ENCODE measurements at places on chromosomes 7 and 10. TPM values are rescaled to one million over a fixed set of nuclear protein-coding genes. Genes with fewer than 3 reads are reported as not detected.

- DNase-seq: no peak
These were observed 207.6 kb upstream of the KLF14 start for GRCh38 chr7:130941322-130942210.

Gene TET1
- 4.8 TPM for total RNA-seq

- no peak for DNase-seq
These were observed 116.5 kb downstream of the ATXN7L1 start for GRCh38 chr7:105759670-105760550.

Gene CUBN
- 2.4 TPM for total RNA-seq

DNA sequence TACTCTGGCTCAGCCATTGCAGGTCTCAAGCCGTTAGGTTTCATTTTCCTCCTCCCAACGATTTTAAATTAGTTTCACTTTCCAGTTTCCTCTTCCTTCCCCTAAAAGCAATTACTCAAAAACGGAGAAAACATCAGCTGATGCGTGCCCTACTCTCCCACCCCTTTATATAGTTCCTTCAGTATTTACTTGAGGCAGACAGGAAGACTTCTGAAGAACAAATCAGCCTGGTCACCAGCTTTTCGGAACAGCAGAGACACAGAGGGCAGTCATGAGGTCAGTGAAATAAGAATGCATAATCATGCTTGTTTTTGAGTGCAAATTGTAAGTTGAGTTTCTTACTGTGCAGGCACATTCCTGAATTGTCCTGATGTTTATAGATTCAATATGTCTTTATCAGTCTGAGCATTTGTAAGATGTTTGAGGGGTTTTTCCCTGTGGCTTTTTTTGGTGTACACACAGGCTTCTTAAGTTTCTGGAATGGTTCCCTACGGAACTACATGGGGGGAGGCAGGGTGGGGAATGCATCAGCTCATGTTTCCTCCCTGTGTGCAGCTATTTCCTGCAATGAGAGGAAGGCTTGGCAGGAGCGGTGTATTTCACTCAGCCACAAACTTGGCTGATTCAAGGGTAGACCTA, at the start of gene IFIT3:
IFIT3 (plus strand) TSS at position 195 of the 639 bp plus-strand sequence; CDS start at position 272, 77 bp downstream.
- DNase-seq: peak; percentile 67

Gene ACTL6B
- total RNA-seq: not detected

DNA sequence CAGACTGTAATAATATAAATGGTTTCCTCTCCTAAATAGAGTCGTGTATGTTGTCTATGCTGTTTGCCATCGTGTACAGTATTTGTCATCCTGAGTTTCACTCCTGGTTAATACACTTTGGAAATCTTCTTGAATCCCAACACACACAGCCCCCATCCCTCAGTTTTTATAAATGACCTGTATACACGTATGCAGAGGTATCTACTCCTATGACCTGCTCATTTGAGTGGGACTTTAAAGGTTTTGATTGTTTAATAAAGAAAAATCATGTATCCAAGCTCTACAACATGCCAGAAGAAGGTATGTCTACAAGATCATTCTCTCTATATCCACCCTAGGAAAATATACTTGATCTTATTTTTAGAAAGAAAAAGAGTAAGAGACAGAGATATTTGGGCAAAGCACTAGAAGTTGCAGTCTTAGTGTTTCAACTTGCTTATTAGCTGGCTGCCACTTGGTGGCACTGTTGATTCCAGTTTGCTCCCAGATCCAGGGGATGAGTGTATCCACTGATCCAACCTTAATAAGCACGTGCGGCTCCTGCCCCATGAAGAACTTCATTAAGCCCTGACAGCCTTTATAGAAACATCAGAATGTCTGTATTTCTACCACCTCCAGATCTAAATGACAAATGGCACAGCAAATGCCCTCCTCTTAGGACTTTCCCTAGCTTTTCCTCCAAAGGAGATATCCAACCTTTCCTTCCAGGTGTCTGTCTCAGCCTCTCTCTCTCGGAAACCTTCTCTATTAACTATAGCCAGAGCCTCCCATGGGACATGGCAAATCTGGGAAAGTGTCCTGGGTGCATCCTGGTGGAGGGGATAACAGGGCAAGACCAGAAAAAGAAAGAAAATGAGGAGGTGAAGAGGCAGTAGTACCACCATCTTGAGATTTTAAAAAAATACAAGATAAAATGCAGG, 181.6 kb upstream of the NEBL start:
- peak; percentile 68 for DNase-seq

- no peak for DNase-seq
These were observed 2.9 kb upstream of the MLLT10 start for GRCh38 chr10:21531164-21531563.

GRCh38 chr10:47094636-47095035, 183.4 kb downstream of the PTPN20 start:
- DNase-seq: peak; percentile 23

DNA sequence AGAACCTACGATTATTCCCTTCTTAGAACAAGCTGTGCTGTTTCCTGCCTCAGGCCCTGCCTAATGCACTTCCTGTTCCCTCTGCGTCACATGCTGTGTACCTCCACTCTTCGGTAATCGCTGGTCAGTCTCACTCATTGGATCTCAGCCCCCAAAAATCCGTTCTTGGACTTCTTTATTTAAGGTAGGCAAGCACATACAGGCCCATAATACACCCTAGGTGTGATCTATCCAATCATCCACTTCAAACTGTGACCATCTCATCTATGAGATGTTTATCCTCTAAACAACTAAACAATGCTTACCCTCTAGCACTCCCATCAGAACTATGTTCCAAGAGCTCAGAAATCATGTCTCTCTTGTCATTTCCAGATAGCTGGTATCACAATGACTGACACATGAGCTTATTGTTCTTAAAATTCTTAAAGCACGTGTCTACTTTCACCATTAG, 83.9 kb downstream of the CADPS2 start:
- no peak for DNase-seq

GRCh38 chr10:76778914-76779795, 858.5 kb downstream of the KCNMA1 start:
- no peak for DNase-seq

GRCh38 chr10:72122221-72122620, 33.9 kb upstream of the SPOCK2 start:
- no peak for DNase-seq

Gene HKDC1
- 0.10 TPM for total RNA-seq

- DNase-seq: no peak
These were observed 52.5 kb upstream of the VKORC1L1 start for GRCh38 chr7:65820287-65820950.

GRCh38 chr10:9230625-9231024, 1176.1 kb downstream of the GATA3 start:
- no peak for DNase-seq

DNA sequence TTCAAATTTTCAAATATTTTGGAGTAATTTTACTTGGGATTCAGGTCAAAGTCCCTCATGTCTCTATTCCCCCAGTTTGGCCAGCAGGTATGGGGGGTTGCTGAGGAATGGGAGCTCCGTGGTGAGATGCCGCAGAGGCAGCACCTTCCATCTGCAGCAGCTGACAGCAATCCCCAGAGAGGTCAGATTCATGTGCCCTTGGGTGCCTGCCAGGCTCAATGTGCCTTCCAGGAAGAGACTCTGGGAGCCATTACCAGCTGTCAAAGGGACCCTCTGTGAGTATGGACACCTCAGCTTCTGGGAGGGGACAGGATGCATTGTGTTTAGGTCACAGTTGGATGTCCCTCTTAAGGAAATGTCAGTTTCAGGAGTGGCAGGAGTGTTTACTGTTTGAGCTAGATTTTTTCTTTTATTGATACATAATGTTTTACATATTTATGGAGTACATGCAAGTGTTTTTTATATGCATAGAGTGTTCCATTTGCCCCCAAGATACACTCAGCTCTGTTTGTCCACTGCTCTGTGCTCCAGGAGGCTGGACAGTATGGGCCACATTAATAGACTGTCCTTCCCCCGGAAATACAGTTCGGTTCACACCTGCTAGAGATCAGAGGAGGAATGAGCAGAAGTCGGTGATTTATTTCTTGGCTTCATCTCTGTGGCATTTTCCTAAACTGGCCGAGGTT, 75.3 kb upstream of the GRB10 start:
- no peak for DNase-seq

- no peak for DNase-seq
These were observed 45.3 kb downstream of the PDLIM1 start for GRCh38 chr10:95245425-95246055.

Gene TMEM176B
- total RNA-seq: 32.7 TPM
